ENCODE measurements at places on chromosomes 11 and 22.

GRCh38 chr22:24751518-24751917, 23.0 kb downstream of the PIWIL3 start:
- DNase-seq = no peak

DNA sequence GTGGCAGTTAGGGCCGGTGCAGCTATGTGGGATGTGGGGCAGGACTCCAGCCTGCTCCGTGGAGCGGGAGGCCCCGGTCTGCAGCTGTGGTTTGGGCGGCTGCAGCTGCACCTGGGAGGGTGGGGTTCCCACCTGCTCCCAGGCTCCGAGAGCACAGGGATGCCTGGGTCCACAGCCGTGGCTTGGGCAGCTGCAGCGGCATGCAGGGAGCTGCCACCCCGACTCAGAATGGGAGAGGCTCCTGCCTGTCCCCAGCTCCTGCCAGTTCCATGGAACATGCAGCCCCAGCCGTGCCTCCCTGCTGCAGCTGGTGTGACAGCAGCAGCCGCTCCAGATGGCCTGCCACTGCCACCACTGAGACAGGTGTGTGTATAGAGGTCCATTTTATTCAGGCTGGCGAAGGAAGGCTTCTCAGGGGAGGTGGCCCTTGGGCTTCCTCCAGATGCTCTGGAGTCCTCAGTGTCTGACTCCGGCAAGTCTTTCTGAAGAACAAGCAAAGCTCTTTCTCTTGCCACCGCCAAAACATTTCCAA, 21.8 kb upstream of the UPK3A start:
- DNase-seq = no peak

DNA sequence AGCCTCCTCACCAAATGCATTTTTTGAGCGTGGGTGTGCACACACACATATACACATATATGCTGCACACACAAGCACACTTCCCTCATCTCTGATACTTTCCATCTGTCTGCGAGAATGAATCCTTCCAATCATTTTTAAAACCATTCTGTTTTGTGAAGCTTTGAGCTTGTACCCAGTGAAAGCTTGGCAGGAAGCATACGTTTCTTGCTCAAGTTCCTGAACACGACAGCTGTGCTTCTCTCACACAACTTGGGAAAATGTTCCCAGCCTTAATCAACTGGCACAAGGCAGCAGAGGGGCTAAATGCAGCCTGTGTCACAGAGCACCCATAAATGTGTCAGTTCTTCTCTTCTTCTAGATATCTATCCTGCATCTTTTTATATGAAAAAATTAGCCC, 524.0 kb upstream of the KIRREL3 start:
- DNase-seq = no peak

GRCh38 chr11:86577644-86578636, 94.5 kb downstream of the ME3 start:
- no peak for DNase-seq

DNA sequence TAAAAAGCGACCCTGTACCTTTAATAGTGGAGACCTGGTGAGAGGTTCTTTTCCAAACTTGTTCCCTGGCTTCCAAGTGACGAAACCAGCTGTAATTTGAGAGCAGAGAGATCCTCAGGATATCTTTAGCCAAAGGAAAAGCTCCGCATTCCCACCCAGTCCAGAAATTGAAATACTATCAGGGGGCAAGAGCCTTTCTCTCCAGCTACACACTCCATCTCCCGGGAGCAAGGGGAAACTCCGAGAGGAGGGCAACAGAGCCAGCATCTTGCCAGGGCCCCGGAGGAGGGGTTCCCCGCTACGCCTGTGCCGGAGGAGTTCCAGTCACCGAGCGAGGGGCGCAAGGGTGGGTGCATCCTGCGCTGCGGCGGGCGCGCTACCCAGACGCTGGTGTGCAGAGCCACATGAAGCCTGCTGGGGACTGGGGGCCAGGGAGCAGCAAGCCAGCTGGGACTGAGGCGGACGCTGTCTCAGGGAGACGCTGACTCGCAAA, at the start of gene FIBIN:
Gene FIBIN, plus strand, starts transcription at position 148 of the 493 bp plus-strand sequence. CDS start 415 bp downstream, outside the sequence.
- no peak for DNase-seq

- no peak for DNase-seq
Measured at GRCh38 chr11:33935461-33936456, 43.9 kb upstream of the LMO2 start.

DNA sequence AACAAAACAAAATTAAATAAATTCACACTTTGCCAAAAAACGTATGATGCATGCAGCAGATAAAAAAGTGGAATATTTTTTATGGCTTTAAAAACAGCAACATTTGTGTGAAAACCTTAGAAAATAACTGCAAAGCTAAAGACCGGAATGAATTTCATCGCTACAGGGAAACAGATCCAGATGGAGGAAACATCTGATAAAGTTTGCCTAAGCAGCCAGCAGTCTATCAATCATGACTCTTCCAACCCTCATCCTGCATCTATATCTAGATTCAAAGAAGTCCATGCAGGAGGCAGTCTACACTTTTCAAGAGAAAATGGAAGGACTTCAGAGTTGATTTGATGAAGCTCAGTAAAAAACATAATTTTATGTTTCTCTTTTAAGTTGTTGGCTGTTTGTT, 126.8 kb downstream of the SWAP70 start:
- DNase-seq = no peak

DNA sequence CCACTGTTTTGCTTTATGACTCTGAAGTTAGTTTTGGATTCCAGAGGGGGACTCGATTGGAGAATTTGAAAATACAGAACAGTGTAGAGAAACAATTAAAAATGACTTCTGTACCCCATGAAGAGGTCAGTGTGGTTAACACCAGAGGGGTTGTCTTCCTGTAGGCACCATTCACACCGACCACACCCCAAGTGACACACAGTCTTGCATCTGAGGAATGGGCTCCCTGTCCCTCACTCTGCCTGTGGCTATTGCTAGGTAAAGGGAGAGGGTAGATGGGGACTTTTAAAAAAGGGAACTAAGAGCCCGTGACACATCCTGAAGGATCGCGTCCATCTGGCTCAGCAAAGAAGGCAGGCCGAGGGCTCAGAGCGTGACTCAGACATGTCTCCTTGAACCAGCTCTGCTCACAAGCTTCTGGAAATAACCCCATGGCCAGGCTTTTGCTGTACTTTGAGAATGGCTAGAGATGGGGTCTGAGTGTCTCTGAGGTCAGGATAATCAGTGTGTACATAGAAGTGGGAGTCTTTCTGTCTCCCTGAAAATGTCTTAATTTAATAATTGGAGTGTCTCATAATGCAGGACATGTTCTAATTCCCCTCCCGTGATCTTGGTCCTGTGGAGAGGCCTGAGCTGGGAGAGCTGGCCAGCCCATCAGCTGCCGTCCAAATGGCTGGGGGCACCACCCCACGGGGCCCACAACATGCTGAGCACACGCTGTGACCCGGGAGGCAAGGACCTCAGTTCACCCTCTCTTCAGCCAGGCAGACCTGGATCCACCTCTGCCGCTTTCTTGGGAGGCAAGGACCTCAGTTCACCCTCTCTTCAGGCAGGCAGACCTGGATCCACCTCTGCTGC, 39.3 kb downstream of the SGSM1 start:
- DNase-seq = peak; percentile 31

- DNase-seq = no peak
Measured at GRCh38 chr11:95219599-95219998, 11.4 kb downstream of the SESN3 start.

DNA sequence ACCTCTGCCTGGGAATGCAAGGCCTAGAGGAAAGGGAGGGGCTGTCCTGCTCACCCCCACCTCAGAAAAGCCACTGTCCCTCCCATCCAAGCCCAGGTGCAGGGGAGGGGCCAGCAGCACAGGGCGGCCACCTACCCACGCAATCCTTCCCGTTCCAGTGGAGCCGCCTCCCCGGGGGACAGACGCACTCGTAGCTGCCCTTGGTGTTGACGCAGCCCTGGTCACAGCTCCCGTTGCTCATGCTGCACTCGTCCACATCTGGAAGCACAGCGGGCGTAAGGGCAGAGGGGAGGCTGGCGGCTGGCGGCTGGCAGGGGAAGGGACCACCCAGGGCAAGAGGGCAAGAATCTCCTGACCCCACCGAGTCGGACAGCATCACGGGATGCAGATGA, 40.3 kb upstream of the TTLL12 start:
- DNase-seq = no peak

GRCh38 chr11:2835296-2835695, 50.3 kb downstream of the CDKN1C start:
- peak; percentile 18 for DNase-seq

DNA sequence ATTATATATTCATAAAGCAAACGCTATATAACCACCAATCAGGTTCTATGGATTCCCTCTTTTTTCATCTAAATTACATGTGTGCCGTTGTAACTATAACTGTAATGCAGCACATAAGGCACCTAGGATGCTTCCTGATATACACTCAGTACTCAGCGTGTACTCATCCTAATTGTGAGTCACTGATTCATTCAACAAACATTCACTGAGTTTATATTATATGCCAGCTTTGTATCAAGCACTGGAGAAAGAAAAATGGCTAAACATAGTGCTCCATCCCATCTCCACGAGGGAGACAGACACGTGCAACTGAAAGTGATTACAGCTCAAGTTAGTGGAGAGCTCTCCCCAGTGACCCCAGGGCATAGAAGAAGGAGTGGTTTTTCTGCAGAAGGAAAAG, 49.9 kb upstream of the SYN3 start:
- DNase-seq = no peak

DNA sequence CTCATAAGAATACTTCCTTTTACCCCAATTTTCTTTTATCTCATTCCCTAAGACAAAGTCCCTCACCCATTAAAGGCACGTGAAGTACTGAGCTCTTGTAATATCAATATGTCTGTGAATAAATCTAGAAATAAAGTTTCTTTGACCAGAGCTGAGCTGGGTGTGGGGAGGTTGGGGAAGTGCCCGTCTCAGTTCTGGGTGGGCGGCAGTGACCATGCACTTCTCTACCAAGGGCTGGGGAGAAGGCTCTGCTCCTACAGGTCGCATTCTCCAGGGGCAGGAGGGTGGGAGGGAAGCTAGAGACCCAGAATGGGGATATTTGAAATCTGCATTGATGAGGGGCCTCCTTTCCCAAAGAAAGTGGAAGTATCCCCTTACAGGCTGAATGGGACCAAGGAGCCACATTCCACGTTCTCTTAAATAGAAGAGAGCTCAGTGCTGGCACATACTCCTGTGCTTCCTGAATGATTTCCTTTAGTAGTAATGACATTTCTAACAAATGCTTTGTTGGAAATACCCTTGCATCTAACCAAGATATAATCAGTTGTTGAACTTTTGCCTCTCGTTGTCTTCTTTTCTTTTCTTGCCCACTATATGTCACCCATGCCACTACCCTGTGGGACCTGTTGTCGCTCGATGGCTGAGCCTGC, 16.1 kb downstream of the RBX1 start:
- DNase-seq = no peak

GRCh38 chr11:19615341-19616183, 97.1 kb upstream of the NAV2 start:
- DNase-seq = no peak

DNA sequence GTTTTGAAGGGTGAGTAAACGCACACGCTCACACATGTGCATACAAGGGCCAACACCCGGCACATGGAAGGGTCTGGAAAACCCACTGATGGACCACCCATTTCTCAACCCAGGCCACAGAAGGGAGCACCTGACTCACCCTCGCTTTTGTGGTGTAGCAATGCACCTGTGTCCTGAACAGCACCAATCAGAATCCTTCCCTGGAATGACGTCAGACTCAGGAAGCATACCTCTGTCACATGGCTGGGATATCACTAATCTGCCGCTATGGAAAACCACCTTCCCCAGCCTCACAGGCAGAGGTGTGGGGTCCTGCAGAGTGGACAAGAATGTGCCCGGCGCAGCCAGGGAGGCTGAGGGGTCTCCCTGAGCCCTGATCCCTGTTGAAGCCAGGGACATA, 9.0 kb upstream of the OSM start:
- no peak for DNase-seq

DNA sequence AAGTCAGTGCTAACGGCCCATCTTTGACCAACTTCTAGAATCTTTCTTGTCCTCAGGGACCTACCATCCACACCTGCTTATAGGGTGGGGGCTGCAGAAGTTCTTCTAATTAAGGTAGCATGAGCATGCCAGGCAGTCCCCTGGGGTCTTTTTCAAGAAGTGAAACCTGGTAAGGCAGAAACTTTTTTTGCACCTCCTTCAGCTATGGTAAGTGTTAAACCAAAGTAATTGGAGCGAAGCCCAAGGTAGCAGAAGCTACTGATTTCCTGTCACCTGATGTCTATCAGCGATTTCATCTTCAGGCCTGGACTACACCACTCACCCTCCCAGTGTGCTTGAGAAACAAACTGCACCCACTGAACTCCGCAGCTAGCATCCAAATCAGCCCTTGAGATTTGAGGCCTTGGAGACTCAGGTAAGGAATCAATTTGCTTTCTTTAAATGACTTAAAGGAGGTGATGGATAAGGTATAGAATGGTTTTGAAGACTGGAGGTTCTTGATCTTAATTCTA, at the start of gene MS4A1:
Gene MS4A1, plus strand, starts transcription at position 317 of the 512 bp plus-strand sequence. CDS start 6,528 bp downstream, outside the sequence.
- no peak for DNase-seq

DNA sequence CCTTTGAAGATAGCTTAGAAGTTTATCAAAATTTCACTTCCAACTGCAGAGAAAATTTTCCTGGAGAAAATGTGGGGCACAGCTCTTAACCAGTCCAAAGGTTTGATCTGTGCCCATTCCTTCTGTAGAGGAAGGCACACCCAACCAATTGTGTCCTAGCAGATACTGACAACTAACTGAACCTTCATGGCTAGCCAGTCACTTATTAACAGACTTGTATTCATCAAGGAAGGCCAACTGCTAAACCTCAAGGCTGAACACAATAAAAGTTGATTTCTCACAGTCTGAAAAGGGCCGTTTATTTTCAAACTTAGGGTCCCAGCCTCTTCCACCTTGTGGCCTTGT, 19.5 kb downstream of the SYT13 start:
- DNase-seq = no peak

DNA sequence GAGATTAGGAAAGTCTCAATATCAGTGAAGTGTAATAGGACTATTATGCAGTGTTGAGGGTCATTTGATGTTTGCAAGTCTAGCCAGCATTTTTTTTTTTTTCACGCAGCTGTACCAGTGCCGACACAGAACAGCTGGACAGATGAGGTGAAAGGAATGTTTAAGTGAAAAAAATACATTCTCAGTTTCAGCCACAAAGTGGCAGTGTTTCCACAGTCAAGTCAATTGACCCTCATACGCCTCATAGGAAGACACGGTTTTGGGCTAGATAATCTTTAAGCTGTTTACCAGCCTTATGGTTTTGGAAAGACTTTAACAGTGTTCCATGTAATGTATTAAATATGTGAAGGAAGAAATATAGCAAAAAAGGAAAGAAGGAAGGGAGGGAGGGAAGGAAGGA, 349.9 kb upstream of the ANO3 start:
- DNase-seq = peak; percentile 69

DNA sequence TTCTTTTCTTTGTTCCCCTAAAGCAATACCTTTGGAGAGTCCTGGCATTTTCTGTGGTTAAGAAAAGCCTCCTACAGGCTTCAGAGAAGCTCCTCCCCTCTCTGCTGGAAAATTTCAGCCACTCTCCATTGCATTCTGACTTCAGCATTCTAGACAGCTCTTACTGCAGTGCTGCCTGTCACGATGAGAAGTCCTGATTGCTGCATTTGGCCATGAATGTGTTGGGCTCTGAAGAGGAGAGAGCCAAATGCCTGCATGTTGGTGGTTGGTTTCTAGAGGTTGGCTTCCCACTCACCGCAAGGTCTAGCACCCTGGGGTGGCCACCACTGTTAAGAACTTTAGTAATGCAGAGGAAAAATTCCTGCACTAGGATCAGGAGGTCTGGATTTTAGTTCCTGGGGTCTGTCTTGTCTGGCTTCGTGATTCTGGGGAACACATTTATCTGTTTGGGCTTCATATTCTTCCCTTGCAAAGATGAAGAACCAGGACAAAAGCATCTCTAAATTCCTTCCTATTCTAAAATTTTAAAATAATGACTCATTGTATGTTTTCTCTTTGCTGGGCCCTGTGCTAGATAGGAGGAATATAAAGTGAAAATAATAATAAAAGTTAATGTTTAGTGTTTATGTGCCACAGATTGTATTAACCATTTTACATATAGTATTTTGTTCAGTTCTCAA, 38.1 kb downstream of the COA4 start:
- no peak for DNase-seq

Data from RKO (cell line).